Stimulated activated CD4-positive, alpha-beta T cell treated with anti-CD3 and anti-CD28 coated beads, Interleukin-15, amount 100 ng/mL, for 48 hours (primary cell): ENCODE measurements at places on chromosomes 7 and 10.

GRCh38 chr10:116809483-116810119, 39.7 kb upstream of the ENO4 start:
- DNase-seq: no peak

- DNase-seq: no peak
These were observed 170.8 kb upstream of the GLI3 start for GRCh38 chr7:42407833-42408232.

GRCh38 chr7:4073052-4073451, 609.0 kb upstream of the FOXK1 start:
- DNase-seq: no peak

- DNase-seq: no peak
These were observed 166.5 kb downstream of the TMEM26 start for GRCh38 chr10:61286686-61287085.

GRCh38 chr10:14254368-14254767, 76.4 kb downstream of the FRMD4A start:
- DNase-seq: no peak
